Activated naive CD4-positive, alpha-beta T cell treated with anti-CD3 and anti-CD28 coated beads for 36 hours (primary cell): ENCODE measurements at places on chromosomes 11 and 22. TPM values are rescaled to one million over a fixed set of nuclear protein-coding genes. Genes with fewer than 3 reads are reported as not detected.

- no peak for DNase-seq
Observed at GRCh38 chr22:49699928-49700498, 127.7 kb downstream of the BRD1 start.

DNA sequence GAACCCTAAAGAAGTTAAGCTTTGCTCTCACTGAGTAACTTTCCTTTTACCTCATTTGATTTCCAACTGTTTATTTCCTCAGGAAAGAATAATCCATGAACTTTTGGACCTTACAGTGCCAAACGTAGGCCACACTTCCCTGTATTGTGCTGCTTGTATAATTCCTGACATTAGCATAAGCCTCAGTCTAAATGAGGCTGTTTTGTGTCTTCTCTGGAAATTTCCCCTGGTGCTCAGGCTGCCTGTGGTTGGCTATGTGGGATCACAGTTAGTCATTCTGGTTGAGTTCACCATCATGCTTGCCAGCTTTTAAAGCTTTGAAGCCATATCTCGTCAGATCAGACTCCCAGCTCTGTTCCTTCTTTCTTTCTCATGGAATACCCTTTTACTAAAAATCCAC lies 107.0 kb downstream of the FAM76B start:
- DNase-seq = peak; percentile 74

GRCh38 chr11:75241036-75241905 lies 697 bp downstream of the TPBGL start:
- DNase-seq = peak; percentile 86

DNA sequence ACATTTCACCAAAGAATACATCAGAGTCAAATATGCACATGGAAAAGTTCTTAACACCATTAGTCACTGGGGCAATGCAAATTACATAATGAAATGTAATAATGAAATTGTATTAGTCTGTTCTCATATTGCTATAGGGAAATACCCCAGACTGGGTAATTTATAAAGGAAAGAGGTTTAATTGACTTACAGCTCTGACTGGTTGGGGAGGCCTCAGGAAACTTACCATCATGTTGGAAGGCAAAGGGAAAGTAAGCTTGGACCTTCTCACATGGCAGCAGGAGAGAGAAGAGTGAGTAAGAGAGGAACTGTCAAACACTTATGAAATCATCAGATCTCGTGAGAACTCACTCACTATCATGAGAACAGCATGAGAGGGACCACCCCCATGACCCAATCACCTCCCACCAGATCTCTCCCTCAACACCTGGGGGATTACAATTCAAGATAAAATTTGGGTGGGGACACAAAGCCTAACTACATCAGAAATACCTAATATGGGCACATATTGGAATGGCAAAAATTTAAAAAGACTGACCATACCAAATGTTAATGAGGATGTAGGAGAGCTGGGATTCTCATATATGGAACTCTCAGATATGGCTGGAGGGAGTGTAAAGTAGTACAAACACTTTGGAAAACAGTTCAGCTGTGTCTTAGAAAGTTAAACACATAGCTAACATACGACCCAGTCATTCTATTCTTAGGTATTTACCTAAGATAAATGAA lies 65.1 kb upstream of the CD44 start:
- peak; percentile 68 for DNase-seq

DNA sequence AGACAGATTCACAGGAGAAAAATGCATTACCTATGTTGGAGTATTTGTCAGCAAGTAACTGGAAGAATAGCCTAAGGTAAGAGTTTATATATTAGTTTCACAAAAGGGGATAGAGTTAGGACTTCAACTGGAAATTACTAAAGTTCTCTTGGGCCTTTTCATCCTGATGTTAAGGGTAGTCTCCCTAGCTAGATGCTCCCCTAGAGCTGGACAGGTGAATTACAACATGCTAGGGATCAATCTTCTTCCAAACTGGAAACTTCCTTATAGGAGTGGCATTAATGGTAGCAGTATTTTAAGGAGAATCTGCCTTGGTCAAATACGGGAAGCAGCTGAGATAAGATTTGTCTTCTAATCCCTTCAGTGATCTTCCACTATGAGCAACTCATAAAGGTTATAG lies 632.8 kb upstream of the RAG2 start:
- DNase-seq = no peak

Gene C11orf86
- not detected for total RNA-seq

Gene DLAT
- 36.8 TPM for total RNA-seq

GRCh38 chr11:106378513-106379179 lies 301.2 kb downstream of the AASDHPPT start:
- DNase-seq = no peak

DNA sequence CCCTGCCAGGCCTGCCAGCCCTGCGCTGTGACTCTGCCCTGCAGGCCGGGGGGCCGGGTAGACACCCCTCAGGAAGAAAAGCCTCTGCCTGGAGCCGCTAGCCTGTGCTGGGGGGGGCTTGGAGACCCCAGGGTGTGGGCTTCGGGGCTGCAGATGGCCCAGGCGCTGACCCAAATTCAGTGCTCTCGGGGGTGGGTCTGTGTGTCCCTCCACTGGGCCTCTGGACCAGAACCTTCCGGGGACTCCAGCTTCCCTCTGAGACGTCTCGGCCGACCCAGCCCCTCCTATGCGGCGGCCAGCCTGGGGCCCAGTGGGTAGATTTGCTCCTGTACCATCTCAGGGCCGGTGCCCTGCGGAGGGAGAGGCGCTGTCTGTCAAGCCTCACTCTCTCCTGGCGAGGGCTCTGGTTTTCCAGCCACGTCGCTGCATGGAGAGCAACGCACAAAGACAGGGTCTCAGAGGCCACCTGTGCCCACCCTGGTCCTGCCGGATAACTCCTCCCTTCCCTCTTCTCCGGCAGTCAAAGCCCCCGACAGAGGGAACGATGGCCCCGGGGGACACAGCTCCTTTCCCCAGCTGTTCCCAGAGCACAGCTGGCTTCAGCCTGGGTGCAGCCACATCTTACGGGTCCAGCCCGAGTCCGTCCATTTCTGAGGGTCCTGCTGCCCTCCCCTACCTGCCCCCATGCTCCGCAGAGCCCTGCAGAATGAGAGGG lies 40.1 kb upstream of the TOLLIP start:
- no peak for DNase-seq

GRCh38 chr11:126808296-126808695 lies 192.3 kb downstream of the KIRREL3 start:
- no peak for DNase-seq
